Activated CD4-positive, alpha-beta memory T cell treated with anti-CD3 and anti-CD28 coated beads for 36 hours (primary cell): ENCODE measurements at places on chromosomes 6 and 20. TPM values are rescaled to one million over a fixed set of nuclear protein-coding genes. Genes with fewer than 3 reads are reported as not detected.

Gene PRR18
- total RNA-seq = not detected

Gene ADGRB3
- total RNA-seq = not detected

Gene CST2
- total RNA-seq = not detected

DNA sequence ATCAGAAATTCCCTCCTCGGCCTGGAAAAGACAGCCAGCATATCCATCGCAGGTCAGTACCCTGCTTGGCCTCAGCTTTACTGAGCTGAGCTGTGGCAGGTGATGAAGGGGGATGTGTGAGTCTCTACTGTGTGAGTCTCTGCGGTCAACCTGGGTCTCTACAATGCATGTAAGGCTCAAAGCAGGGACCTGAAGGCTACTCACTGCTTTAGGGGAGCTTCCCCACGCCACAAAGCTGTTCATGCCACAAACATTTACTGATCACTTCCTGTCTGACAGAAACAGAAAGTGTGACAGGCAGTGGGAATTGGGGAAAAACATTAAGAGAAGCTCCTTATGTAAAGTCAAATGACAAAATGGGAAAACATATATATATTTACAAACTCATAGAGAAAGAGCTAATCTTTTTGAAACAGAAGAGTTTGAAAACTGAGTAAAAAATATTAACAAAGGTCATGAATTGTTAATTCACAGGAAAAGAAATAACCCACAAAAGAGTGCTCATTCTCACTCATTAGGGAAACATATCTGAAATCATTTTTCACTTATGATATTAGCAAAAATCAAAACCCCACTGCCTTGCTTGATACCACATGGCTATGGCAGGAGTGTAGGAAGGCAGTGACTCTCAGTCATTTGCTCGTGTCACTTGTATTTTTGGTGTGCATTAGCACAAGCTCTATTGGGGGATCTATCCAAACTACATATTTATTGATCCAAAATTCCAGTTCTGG lies 5.8 kb downstream of the BTN3A3 start:
- no peaks in the 10 kb centered on the region for H3K27me3 ChIP-seq
- peak; percentile 73 for DNase-seq
- no peak overlapping the region for H3K4me3 ChIP-seq
- peaks cover 44% of the 10 kb centered on the region for H3K36me3 ChIP-seq

- H3K4me1 ChIP-seq = peaks cover 21% of the 10 kb centered on the region
- H3K4me3 ChIP-seq = peak within 1 kb of the TSS; percentile 41
- peaks cover 3% of the 10 kb centered on the region for H3K36me3 ChIP-seq
- peaks cover 42% of the 10 kb centered on the region for H3K27me3 ChIP-seq
- no peak within 1 kb of the TSS for H3K27ac ChIP-seq
These were observed at the start of gene ANKRD60 for GRCh38 chr20:58228484-58229197. Gene ANKRD60, minus strand, starts transcription at chr20:58228653. Its CDS starts 0 bp downstream, at chr20:58228653.

DNA sequence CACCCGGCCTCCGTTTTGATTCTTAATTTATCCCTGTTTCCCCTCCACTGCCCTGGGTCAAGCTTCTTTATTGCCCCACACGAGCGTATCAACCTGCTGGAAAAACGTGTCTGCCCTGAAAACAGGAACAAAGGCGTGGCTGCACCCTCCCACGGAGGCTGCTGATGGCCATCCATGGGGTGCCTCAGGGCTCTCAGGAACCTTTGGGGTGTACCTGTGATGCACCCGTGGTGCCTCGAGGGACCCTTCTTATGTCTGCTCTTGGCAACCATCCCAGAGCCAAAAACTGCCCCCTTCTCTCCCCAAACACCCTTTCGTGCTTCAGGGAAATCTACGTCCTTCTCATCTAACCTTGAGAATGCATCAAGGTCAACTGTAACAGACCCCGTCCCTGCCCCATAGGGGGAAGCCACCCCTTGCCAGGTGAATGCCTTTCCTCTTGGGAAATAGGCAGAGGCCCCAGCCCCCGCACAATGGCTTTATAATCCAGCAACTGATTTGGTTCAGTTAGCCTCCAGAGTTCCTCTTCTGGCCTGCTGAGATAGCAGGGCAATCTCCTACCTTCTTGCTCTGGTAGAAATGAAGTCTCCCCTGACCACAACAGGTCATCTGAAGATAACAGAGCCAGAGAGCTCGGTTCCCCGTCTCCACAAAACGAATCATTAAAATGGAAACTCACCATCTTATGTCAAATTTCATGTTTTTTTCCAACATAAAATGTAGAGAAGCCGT lies 29.4 kb downstream of the PSMG4 start:
- no peaks in the 10 kb centered on the region for H3K36me3 ChIP-seq
- no peaks in the 10 kb centered on the region for H3K27me3 ChIP-seq
- no peak overlapping the region for H3K27ac ChIP-seq
- no peaks in the 10 kb centered on the region for H3K4me1 ChIP-seq

DNA sequence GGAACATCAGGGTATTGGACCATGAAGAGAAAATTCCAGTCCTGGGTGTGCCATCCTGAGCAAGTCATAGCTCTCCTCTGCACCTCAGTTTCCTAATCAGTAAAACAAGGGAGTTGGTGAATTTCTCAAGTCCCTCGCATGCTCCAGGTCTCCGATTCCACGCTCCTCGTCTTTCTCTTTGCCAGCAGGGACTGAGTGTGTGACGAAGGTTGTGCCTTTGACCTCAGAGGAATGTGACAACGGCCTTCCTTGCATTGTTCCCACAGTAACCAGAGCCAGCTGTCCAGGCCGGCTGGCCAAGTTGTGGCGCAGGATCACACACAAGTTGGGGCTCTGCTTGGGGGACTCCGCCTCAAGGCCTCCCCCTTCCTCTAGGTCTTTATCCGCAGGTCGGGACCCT lies 217.3 kb downstream of the ATXN1 start:
- DNase-seq = no peak
- no peak overlapping the region for H3K27ac ChIP-seq
- no peak overlapping the region for H3K4me3 ChIP-seq
- H3K36me3 ChIP-seq = peaks cover 14% of the 10 kb centered on the region
- no peaks in the 10 kb centered on the region for H3K27me3 ChIP-seq
- H3K4me1 ChIP-seq = peaks cover 45% of the 10 kb centered on the region

- no peak overlapping the region for H3K4me3 ChIP-seq
- H3K4me1 ChIP-seq = peaks cover 2% of the 10 kb centered on the region
- H3K36me3 ChIP-seq = no peaks in the 10 kb centered on the region
- no peak overlapping the region for H3K27ac ChIP-seq
These were observed 12.0 kb upstream of the PKIG start for GRCh38 chr20:44570367-44570766.

GRCh38 chr6:151948002-151948743 lies 140.7 kb downstream of the ESR1 start:
- no peak overlapping the region for H3K4me3 ChIP-seq
- peaks cover 6% of the 10 kb centered on the region for H3K36me3 ChIP-seq
- peaks cover 11% of the 10 kb centered on the region for H3K4me1 ChIP-seq

DNA sequence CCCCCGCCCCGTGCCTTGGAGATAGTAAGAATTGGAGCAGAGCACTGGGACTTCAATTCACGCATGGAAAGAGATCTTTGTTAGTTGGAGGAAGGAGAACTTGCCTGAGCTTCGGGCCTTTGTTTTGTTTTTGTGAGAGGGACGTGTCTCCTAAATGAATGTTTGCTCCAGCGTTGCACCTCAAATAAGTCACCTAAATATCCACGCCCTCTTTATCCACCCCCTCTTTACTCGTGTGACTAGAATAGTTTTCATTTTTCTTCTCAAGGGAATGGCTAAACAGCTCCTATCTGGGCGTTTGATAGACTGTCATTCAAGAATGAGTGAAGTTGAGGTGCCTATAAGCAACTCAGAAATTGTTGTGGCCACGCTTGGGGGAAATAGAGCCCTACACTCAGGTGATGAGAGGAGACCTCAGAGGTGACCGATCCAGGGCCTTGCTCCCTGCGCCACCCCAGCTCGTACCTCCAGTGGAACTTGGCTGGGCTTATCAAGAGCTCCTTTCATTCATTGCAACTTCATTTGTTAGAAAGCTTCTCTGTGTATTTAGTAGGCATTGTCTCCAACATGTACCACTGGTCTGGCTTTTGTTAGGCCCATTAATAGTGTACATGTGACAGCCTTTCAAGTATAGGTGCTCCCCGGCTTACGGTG lies 861 bp downstream of the PCMTD2 start:
- peaks cover 57% of the 10 kb centered on the region for H3K4me1 ChIP-seq
- peak overlapping the region; percentile 82 for H3K27ac ChIP-seq
- H3K27me3 ChIP-seq = peaks cover 2% of the 10 kb centered on the region
- DNase-seq = no peak

- H3K4me1 ChIP-seq = no peaks in the 10 kb centered on the region
- DNase-seq = no peak
These were observed 42.8 kb upstream of the GLP1R start for GRCh38 chr6:39005774-39006173.

DNA sequence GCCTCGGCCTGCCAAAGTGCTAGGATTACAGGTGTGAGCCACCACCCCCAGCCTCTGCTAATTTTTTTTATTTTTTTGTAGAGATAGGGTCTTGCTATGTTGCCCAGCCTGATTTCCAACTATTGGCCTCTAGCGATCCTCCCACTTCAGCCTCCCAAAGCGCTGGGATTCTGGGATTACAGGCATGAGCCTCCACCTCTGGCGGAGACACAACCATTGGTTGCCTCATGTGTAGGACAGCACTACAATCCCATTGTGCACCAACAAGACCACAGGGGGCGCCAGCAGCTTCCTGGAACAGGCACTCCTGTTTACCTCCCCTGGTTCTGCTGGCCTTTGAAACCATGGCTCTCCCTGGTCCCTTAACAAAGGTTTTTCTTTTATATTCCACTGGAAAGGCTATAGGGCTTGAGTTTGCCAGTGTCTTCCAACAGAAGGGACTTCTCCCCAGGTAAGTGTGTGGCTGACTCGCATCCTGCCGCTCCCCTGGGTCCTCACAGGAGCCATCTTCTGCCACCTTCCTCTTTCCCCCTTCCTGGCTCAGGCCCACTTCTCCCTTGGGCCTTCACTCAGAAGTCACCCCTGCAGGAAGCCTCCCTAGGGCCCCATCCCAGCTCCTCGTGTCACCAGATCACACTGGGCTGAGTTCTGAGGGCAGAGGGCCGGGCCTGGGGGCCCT lies 39.2 kb upstream of the TLDC2 start:
- peaks cover 17% of the 10 kb centered on the region for H3K4me1 ChIP-seq
- DNase-seq = peak; percentile 82
- no peaks in the 10 kb centered on the region for H3K27me3 ChIP-seq
